CD4-positive, alpha-beta T cell (primary cell): ENCODE measurements at places on chromosomes 5 and 9. TPM values are rescaled to one million over a fixed set of nuclear protein-coding genes. Genes with fewer than 3 reads are reported as not detected.

- no peaks in the 10 kb centered on the region for H3K4me1 ChIP-seq
- H3K4me3 ChIP-seq = no peak overlapping the region
- DNase-seq = no peak
- no peaks in the 10 kb centered on the region for H3K27me3 ChIP-seq
Observed at GRCh38 chr9:106035806-106036205, 341.5 kb downstream of the TMEM38B start.

DNA sequence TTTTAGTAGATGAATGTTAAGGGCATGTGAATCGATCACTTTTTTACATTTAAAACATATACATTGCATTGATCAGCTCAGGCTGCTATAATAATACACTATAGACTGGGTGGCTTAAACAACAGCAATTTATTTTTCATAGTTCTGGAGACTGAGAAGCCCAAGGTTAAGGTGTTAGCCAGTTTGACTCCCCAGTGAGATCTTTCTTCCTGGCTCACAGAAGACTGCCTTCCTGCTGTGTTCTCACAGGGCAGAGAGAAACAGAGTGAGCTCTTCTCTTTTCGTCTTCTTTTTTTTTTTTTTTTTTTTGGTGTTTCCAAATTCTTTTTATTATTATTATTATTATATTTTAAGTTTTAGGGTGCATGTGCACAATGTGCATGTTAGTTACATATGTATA, 56.4 kb downstream of the SPEF2 start:
- no peak overlapping the region for H3K4me3 ChIP-seq
- peaks cover 10% of the 10 kb centered on the region for H3K4me1 ChIP-seq
- H3K27me3 ChIP-seq = no peaks in the 10 kb centered on the region
- no peaks in the 10 kb centered on the region for H3K36me3 ChIP-seq
- no peak for DNase-seq

GRCh38 chr5:153130296-153130695, 360.2 kb upstream of the GRIA1 start:
- no peak overlapping the region for H3K4me3 ChIP-seq
- no peaks in the 10 kb centered on the region for H3K36me3 ChIP-seq
- H3K27me3 ChIP-seq = no peaks in the 10 kb centered on the region
- no peak for DNase-seq
- H3K27ac ChIP-seq = no peak overlapping the region

DNA sequence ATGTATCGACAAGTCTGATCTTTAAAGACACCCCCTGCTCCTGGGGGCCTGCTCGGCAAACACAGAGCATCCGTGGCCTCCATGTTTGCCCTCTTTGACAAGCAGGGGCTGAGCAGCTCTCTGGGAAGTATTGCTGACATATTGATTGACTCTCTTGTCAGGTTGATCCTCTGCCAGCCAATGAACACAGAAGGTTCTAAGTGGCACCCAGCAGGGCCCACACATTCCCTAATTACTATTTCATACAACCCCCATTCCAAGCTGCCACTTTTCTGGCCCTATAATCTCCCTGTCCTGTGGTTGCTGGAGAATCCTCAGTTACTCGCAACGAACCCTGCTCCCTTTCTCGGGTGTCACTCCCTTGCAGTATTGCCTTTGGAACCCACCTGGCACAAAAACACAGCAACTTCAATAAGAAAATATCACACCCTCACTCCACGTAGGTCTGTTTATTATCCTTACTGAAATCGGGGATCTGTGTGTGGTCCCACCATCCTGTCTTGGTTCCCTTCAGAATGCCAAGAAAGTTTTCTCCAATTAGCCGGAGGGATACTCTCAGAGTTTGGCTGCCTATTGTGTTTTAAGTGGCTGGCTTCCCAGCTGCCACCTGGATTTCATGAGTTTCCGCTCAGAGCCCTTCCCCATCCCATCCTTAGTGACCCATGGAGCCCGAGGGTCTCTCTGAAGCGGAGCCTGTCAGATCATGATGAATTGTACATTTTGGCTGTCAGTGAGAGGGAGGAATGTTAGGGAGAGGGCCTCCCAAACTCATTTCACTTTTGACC, 249.0 kb upstream of the WWC1 start:
- H3K27ac ChIP-seq = no peak overlapping the region
- no peaks in the 10 kb centered on the region for H3K36me3 ChIP-seq
- H3K4me1 ChIP-seq = no peaks in the 10 kb centered on the region
- no peak for DNase-seq
- peaks cover 3% of the 10 kb centered on the region for H3K27me3 ChIP-seq

DNA sequence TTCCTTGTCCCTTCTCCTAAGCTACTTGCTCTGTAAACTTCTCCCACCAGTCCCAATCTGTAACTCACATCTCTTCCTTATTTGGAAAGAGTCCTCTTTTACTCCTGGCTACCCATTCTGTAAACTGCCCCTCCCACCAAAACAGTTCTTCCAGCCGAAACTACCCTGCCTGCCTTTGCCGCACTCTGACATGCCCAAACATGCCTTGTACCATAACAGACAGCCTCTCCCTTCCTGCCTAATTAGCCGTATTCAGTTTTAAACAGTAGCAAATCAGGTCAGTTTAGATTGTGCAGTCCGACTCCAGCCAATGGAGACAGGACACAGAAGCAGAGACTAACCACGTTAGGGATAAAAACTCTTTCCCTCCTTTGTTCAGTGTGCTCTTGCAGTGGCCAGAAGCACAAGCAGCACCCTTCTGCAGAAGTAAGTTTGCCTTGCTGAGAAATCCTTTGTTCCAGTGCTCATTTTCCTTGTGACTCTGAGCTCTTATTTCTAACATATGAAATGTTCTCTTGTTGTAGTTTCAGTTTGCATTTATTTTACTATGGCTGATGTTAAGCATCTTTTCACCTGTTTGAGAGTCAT, 5.4 kb upstream of the GLT6D1 start:
- no peak for DNase-seq
- no peaks in the 10 kb centered on the region for H3K27me3 ChIP-seq
- H3K4me3 ChIP-seq = no peak overlapping the region
- H3K27ac ChIP-seq = no peak overlapping the region
- H3K4me1 ChIP-seq = no peaks in the 10 kb centered on the region

DNA sequence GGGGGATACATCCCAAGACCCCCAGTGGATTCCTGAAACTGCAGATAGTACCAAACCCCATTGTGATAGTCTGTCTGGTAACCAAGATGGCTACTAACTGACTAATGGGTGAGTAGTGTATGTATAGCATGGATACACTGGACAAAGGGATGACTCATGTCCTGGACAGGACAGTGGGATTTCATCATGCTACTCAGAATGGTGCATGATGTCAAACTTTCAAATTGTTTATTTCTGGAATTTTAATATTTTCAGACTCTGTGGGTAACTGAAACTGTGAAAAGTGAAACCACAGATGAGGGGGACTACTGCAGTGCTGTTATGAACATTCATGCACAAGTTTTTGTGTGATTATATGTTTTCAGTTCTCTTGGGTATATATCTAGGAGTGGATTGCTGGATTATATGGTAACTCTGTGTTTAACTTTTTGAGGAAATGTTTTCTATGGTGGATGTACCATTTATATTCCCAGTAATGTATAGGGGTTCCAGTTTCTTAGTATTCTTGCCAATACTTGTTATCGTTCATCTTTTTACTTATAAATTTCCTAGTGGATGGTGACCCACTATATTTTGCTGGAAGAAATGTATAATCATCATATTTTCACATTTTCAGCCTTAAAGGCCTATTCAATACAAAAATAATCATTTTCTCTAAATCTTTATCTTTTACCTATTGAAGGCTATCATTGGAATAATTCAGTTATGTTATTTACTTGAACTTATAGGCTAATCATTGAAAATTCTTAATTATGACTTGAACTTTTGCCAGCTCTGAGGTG, 140.9 kb downstream of the NR3C1 start:
- no peaks in the 10 kb centered on the region for H3K4me1 ChIP-seq
- H3K27me3 ChIP-seq = no peaks in the 10 kb centered on the region
- DNase-seq = no peak

GRCh38 chr9:108182950-108183381, 672.8 kb downstream of the ACTL7B start:
- H3K27me3 ChIP-seq = no peaks in the 10 kb centered on the region
- DNase-seq = peak; percentile 4
- no peaks in the 10 kb centered on the region for H3K4me1 ChIP-seq
- H3K27ac ChIP-seq = no peak overlapping the region
- H3K4me3 ChIP-seq = no peak overlapping the region
- H3K36me3 ChIP-seq = no peaks in the 10 kb centered on the region

DNA sequence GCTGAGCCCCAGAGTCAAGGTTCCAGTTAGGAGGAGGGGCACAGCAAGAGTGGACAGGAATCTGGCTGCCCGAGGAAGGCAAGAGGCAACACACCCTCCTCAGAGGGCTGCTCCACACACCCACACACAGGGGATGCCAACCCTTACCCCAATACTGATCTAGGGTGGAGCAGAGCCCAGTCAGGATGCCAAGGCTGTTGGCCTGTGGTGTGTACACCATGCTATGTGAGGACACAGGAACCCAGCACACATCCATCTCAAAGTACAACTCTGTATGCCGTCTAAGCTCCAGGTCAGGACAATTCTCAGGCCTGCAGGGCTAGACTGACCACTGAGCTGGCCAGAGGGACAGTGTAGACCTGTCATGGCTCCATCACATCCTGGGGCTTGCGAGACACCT, 2.6 kb downstream of the SEPTIN8 start:
- no peak overlapping the region for H3K27ac ChIP-seq
- H3K27me3 ChIP-seq = peaks cover 7% of the 10 kb centered on the region
- no peaks in the 10 kb centered on the region for H3K36me3 ChIP-seq
- peaks cover 23% of the 10 kb centered on the region for H3K4me1 ChIP-seq

GRCh38 chr9:104992659-104993058, 64.7 kb upstream of the ABCA1 start:
- H3K4me3 ChIP-seq = no peak overlapping the region
- no peaks in the 10 kb centered on the region for H3K36me3 ChIP-seq
- H3K27ac ChIP-seq = no peak overlapping the region
- no peak for DNase-seq

DNA sequence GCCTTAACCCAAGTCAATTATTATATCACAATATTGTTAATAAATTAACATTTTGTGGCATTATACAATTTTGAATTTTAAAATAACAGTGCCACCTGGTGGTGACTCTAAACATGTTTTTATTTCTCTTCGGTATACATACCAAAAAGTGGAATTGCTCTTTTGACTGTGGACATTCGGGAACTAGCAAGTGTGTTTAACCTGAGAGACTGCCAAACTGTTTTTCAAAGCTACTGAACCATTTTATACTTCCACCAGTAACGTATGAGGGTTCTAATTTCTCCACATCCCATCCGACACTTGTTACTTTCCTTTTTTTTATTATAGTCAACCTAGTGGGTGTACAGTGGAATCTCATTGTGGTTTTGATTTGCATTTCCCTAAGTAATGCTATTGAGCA, 18.3 kb upstream of the HSDL2 start:
- DNase-seq = no peak
- no peaks in the 10 kb centered on the region for H3K27me3 ChIP-seq
- no peaks in the 10 kb centered on the region for H3K36me3 ChIP-seq
- no peak overlapping the region for H3K4me3 ChIP-seq

GRCh38 chr5:26669523-26669922, 368.9 kb downstream of the CDH9 start:
- H3K4me1 ChIP-seq = no peaks in the 10 kb centered on the region
- H3K4me3 ChIP-seq = no peak overlapping the region
- H3K27ac ChIP-seq = no peak overlapping the region
- no peaks in the 10 kb centered on the region for H3K27me3 ChIP-seq
- no peak for DNase-seq
- H3K36me3 ChIP-seq = no peaks in the 10 kb centered on the region

GRCh38 chr9:3758816-3759576, 233.2 kb upstream of the RFX3 start:
- no peaks in the 10 kb centered on the region for H3K27me3 ChIP-seq
- no peak overlapping the region for H3K4me3 ChIP-seq
- H3K36me3 ChIP-seq = no peaks in the 10 kb centered on the region
- no peak for DNase-seq
- H3K4me1 ChIP-seq = no peaks in the 10 kb centered on the region
- H3K27ac ChIP-seq = no peak overlapping the region

GRCh38 chr9:6641561-6641960, 4.0 kb downstream of the GLDC start:
- H3K27ac ChIP-seq = no peak overlapping the region
- H3K27me3 ChIP-seq = peaks cover 49% of the 10 kb centered on the region
- no peak for DNase-seq
- no peaks in the 10 kb centered on the region for H3K36me3 ChIP-seq

DNA sequence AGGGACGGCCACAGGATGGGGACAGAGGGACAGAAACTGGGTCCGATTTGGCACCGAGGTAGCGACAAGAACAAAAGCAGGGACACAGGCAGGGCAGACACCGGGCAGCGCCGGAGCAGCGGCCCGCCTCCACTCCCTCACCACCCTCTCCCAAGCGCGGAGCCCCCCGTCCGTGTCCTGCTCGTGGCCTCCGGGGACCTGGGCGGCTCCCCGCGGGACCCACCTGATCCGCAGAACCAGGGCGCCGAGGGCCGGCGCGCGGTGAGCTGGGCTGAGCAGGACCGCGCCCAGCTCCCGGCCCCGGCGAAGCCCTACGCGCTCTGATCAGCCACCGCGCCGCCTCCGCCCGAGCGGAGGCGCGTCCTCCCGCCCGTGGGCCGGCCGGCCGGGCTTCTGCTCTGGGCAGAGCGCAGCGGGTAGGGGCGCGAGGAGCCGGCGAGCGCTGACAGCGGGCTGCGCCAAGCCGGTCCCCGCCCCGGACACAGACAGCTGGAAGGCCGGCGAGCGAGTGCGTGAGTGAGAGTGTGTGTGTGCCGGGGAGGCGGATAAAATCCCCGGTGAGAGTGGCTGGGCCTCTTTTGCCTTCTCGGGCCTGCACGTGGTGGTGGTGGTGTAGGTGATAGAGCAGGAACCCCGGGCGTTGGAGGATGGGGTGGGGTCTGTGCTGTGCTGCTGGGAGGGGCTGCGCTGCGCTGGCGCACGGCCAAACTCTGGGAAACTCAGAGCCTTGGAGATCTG, at the start of gene GGTA1:
GGTA1 (minus strand) TSS at position 418 of the 738 bp plus-strand sequence. CDS start 31,922 bp downstream, outside the sequence.
- no peaks in the 10 kb centered on the region for H3K36me3 ChIP-seq
- peak within 1 kb of the TSS; percentile 24 for H3K4me3 ChIP-seq
- H3K27ac ChIP-seq = no peak within 1 kb of the TSS
- peaks cover 56% of the 10 kb centered on the region for H3K27me3 ChIP-seq
- peak; percentile 1 for DNase-seq

GRCh38 chr5:132653716-132654115, 4.3 kb upstream of the IL13 start:
- no peak for DNase-seq
- H3K4me3 ChIP-seq = no peak overlapping the region
- peaks cover 27% of the 10 kb centered on the region for H3K27me3 ChIP-seq
- H3K27ac ChIP-seq = no peak overlapping the region

DNA sequence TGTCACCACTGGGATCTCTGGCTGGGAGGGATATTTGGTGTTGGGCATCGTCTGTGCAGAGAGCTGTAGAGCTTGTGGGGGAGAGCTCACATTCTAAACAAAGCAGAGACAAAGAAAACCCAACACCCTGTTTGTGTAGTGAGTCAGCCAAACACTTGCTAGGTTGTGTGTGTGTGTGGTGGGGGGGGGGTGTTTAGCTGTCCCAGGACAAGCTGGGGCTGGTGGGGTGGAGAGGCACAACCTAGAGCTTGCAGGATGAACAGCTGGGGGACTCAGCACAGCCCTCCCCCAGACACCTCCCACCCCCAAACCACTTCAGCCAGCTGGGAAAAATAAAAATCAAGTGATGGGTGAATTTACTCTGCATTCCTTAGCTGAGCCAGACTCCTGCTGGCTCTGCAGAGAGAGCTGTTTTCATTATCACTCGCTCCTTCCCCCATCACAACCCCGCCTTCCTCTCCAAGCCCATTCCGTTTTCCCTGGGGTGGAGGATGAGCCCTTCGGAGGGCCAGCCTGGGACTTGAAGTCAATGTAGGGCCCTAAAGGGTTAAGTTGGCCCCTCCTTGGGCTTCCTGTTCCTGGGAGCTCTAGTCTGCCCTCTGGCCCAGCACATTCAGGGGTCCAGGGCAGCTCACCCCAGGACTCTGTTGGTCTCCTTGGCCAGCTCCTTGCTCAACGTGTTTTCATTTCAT, 2.6 kb downstream of the OLFML2A start:
- no peak for DNase-seq
- peaks cover 24% of the 10 kb centered on the region for H3K27me3 ChIP-seq
- H3K36me3 ChIP-seq = no peaks in the 10 kb centered on the region

The SMIM27 gene
- total RNA-seq = 12.7 TPM

The SCGB3A1 gene
- total RNA-seq = not detected
